HFFc6 (cell line): ENCODE measurements at places on chromosomes 5 and 9. TPM values are rescaled to one million over a fixed set of nuclear protein-coding genes. Genes with fewer than 3 reads are reported as not detected.

The ORM2 gene
- not detected in 2 replicates for total RNA-seq

The OR1J2 gene
- total RNA-seq, result not detected in 3 replicates

The GNAQ gene
- total RNA-seq, result 43.8 to 45.8 TPM (median 45.8 TPM) in 3 replicates

The FBP1 gene
- total RNA-seq, result not detected in 3 replicates

The GFI1B gene
- total RNA-seq, result 0.18 TPM in 1 of 3 replicates, not detected in the others

The PFN3 gene
- total RNA-seq, result not detected in 3 replicates

The PRLR gene
- total RNA-seq, result 0.74 to 1.5 TPM (median 0.93 TPM) in 3 replicates

- H3K36me3 ChIP-seq, result no peaks in the 10 kb centered on the region; the same call in 1 of the 2 replicates
- H3K4me1 ChIP-seq, result no peaks in the 10 kb centered on the region
- H3K4me3 ChIP-seq, result no peak overlapping the region
- DNase-seq, result no peak
Observed at GRCh38 chr5:152641970-152642805, 237.1 kb upstream of the NMUR2 start.

GRCh38 chr5:38151878-38152277 is 106.5 kb upstream of the EGFLAM start:
- peaks cover 8% of the 10 kb centered on the region for H3K27me3 ChIP-seq
- H3K4me3 ChIP-seq, result no peak overlapping the region
- H3K36me3 ChIP-seq, result no peaks in the 10 kb centered on the region
- no peak overlapping the region for H3K27ac ChIP-seq

GRCh38 chr9:89486681-89487080 is 11.2 kb downstream of the SEMA4D start:
- no peak overlapping the region for H3K4me3 ChIP-seq
- no peaks in the 10 kb centered on the region; the same call in 1 of the 2 replicates for H3K27me3 ChIP-seq
- no peak overlapping the region for H3K27ac ChIP-seq
- no peaks in the 10 kb centered on the region for H3K4me1 ChIP-seq
- no peak for DNase-seq
- no peaks in the 10 kb centered on the region for H3K36me3 ChIP-seq

DNA sequence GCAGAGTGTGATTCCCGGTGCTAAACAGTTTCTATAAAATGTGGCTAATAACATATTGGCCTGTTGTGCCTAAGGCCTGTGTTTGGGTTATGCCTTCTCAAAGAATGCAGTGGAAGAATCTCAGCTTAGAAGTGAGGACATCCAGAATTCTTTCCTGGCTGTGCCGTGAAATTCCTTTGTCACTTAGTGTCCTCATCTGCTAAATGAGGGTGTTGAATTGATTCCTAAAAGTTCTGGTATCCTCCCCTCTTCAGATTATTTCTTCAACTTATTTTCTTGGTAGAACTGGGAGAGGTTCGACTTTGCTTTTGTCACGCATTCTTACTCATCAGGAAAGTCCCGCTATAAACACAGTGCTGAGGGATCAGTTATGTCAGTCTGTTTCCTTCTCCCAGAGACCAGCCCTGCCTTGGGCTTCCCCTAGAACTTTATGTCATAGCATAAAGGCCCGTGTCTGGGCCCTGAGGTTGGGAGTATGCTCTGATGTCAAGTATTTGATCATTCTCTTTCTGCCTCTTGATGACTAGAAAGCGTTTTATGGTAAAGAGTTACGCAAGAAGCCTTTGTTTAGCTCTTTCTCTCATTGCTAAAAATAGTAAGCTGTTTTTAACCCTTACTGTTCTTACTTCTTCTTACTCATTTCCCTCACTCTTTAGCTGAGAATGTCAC is 29.5 kb downstream of the MTAP start:
- H3K4me3 ChIP-seq, result peak overlapping the region; percentile 10
- peaks cover 84% of the 10 kb centered on the region for H3K4me1 ChIP-seq
- peaks cover 68% of the 10 kb centered on the region for H3K36me3 ChIP-seq
- H3K27me3 ChIP-seq, result no peaks in the 10 kb centered on the region
- H3K27ac ChIP-seq, result peak overlapping the region; percentile 95

DNA sequence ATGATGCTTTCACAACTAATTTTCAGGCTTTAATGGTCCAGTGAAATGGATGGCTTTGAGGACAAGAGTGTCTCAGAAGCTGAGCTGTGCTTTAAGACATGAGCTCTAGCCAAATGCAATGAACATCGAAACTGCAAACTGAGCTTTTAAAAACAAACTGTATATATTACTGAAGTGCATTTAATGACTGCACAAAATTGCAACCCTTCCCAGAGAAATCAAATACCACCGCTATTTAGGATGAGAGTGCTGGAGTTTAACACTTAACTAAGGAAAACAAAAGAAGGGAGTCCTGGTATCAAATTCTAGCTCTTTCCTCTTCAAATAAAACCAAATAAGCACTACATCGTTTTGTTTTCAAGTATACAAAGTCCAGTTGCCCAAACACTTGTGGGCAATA is 163.9 kb downstream of the SLF1 start:
- H3K36me3 ChIP-seq, result no peaks in the 10 kb centered on the region
- H3K27ac ChIP-seq, result no peak overlapping the region
- H3K27me3 ChIP-seq, result peaks cover 1% of the 10 kb centered on the region
- peaks cover 19% of the 10 kb centered on the region for H3K4me1 ChIP-seq
- no peak for DNase-seq
- no peak overlapping the region for H3K4me3 ChIP-seq
